RKO (cell line): ENCODE measurements at places on chromosomes 2 and 18.
A peak's percentile ranks its signal among the peaks of the same experiment; 100 is the strongest.

DNA sequence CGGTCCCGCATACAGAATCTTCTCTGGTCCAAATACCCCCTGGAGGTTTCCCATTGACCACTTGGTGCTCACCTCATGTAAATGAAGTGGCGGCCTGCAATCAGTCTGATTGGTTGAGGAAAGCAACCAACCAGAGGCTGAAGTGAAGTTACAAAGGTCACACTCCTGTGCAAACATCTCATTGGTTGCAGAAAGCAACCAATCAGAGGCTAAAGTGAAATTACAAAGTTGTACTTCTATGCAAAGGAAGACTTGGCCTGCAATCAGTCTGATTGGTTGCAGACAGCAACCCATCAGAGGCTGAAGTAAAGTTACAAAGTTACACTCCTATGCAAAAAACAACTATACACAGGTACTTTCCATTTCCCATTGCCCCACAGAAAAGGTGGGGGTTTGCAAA is 2.5 kb upstream of the SP100 start:
- DNase-seq, result no peak

DNA sequence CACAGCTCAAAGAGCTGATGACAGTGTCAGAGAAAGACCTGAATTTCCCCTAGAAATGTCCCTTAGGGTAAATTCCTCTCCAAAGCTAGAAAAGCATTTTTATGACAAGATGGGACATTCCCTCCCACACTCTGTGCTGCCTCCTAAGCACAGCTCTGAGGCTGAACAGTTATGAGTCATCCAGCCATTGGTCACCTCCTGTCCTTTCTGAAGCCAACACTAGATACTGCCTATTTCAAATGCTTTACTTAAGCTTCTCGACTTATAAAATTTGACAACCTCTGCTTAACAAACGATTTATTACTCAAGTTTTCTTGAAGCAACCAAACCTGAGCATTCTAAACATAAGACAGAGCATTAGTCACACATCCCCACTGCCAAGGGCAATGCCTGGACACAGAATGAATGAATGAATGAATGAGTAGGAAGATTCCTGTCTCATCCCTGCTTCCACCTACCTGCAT is 35.4 kb downstream of the B4GALT6 start:
- DNase-seq, result peak; percentile 80

DNA sequence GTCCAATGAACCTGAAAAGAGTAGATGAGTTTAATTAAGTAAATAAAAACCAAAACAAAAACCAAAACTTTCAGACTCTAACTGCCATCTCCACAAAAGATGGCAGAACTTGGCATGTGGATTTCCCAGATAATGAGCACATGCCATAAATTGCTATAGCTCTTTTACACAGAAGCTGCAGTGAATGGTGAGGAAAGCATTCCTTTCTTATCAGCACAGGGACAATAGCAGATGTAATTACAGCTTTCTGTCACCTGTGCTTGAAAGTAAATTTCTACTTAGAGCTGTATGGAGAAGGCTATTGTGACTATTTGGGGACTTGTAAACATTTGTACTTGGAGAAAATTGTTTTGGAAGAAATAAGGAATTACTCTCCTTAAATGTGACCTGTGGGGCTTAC is 378.4 kb downstream of the RPRM start:
- no peak for DNase-seq

DNA sequence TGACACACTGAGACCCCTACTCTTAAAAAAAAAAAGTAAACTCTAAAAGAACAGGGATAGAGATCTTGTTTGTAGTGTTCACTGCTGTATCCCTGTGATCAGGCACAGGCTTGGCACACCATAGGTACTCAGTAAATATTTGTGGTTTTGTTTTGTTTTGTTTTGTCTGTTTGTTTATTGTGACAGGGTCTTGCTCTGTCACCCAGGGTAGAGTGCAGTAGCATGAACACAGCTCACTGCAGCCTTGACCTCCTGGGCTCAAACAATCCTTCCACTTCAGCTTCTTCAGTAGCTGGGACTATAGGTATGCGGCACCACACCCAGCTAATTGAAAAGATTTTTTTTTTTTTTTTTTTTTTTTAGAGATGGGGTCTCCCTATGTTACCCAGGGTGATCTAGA is 3.4 kb downstream of the FKBP1B start:
- DNase-seq, result no peak

GRCh38 chr2:132403146-132403545 is 13.5 kb upstream of the GPR39 start:
- no peak for DNase-seq

- no peak for DNase-seq
These were observed 421.0 kb downstream of the ZNF521 start for GRCh38 chr18:24930971-24931370.

DNA sequence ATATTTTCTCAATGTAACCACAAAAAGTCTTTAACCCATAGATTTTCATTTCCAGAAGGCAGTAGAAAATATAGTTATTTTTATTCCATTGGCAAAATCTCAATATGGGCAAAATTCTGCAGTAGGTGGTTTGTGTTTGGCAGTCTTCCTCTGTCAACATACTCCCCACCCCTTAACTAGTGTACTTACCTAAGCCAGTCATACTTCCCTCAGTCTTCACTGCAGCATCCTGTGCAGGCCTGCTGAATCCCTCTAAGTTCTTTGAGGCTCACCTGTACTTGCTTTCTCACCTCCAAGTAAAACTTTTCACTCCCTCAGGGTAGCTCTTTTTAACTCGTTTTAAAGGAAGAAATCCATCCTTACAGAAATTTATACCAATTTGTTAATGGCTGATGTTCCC is 6.8 kb downstream of the CARF start:
- no peak for DNase-seq
